Testis (tissue), 5 donors: ENCODE measurements at places on chromosomes 2 and 18.

GRCh38 chr2:54611830-54612545, 111.5 kb upstream of the EML6 start:
- no peak overlapping the region for H3K27ac ChIP-seq
- H3K36me3 ChIP-seq: no peaks in the 10 kb centered on the region
- no peaks in the 10 kb centered on the region for H3K27me3 ChIP-seq
- DNase-seq: no peak

- DNase-seq: no peak
- no peaks in the 10 kb centered on the region for H3K4me1 ChIP-seq
- H3K4me3 ChIP-seq: no peak overlapping the region
These were observed 823.2 kb upstream of the ID2 start for GRCh38 chr2:7858624-7859023.

GRCh38 chr2:41922177-41922576, 125.6 kb upstream of the PKDCC start:
- H3K27ac ChIP-seq: peak overlapping the region; percentile 15
- H3K4me3 ChIP-seq: no peak overlapping the region
- no peaks in the 10 kb centered on the region for H3K36me3 ChIP-seq
- no peaks in the 10 kb centered on the region for H3K27me3 ChIP-seq

DNA sequence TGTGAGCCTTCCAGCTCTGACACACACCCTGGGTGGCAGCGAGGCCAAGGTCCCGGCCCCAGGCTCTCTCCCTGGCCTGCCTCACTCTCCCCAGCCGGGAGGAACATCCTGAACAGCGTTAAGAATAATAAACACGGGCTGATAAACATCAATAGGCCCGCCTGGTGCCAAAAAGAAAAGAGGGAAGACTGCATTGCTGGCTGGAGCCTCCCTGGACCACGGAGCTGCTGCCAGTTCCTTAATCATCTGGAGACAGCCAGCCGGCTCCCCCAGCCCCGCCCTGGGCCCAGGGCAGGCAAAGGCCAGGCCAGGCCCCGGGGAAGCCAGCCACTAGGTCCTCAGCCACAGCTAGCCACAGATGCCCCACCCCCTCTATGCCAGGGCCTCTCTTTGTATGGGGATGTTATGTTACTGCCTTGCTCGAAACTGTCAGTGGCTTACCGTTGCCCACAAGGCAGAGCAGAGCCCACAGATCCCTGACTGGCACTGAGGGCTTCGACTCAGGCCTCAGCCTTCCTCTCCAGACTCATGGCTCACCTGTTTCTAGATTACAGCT, 293.7 kb downstream of the DYSF start:
- H3K36me3 ChIP-seq: no peaks in the 10 kb centered on the region
- no peak overlapping the region for H3K4me3 ChIP-seq
- peaks cover 21% of the 10 kb centered on the region for H3K4me1 ChIP-seq
- H3K27ac ChIP-seq: no peak overlapping the region
- no peak for DNase-seq
- no peaks in the 10 kb centered on the region for H3K27me3 ChIP-seq

GRCh38 chr2:10224734-10225133, 78.0 kb upstream of the HPCAL1 start:
- no peak overlapping the region for H3K4me3 ChIP-seq
- H3K4me1 ChIP-seq: peaks cover 18% of the 10 kb centered on the region
- H3K27me3 ChIP-seq: no peaks in the 10 kb centered on the region

- no peaks in the 10 kb centered on the region for H3K27me3 ChIP-seq
- DNase-seq: peak; percentile 47
- H3K4me1 ChIP-seq: no peaks in the 10 kb centered on the region
These were observed 800 bp downstream of the IL1RL2 start for GRCh38 chr2:102187496-102188150.
